Right ventricle myocardium superior (tissue), 1 donor: ENCODE measurements at places on chromosomes 3 and 15. TPM values are rescaled to one million over a fixed set of nuclear protein-coding genes. Genes with fewer than 3 reads are reported as not detected.

UROC1 gene
- not detected for total RNA-seq

ANKRD63 gene
- 0.65 TPM for total RNA-seq

FSTL1 gene
- 209 TPM for total RNA-seq

SH2D7 gene
- not detected for total RNA-seq

CPNE4 gene
- total RNA-seq, result 52.3 TPM

CHST13 gene
- total RNA-seq, result 0.11 TPM

SLC12A6 gene
- 24.9 TPM for total RNA-seq

TMEM202 gene
- total RNA-seq, result not detected

PGBD4 gene
- 1.3 TPM for total RNA-seq

MYLK gene
- total RNA-seq, result 10.1 TPM

GASK1A gene
- total RNA-seq, result 0.75 TPM

LMCD1 gene
- total RNA-seq, result 49.6 TPM

HDC gene
- 0.65 TPM for total RNA-seq

GOLGA8J gene
- not detected for total RNA-seq

NLGN1 gene
- total RNA-seq, result 7.8 TPM
